Mesendoderm (in vitro differentiated cells): ENCODE measurements at places on chromosomes 4 and X.

DNA sequence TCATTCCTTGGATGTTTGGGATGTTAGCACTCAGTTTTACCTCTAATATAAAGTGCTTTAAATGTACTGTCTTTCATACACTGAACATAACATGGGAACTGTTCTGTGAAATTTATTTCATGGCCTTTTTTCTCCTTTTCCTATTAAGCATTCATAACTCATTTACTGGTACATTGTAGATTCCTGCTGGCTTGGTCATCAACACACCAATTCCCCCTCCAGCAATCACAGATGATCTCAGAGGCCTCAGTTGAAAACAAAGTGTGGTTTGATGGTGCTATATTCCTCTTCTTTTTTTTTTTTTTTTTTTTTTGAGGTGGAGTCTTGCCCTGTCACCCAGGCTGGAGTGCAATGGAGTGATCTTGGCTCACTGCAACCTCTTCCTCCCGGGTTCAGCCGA, 61.9 kb upstream of the FAM47B start:
- no peaks in the 10 kb centered on the region for H3K36me3 ChIP-seq
- no peak for DNase-seq
- no peak overlapping the region for H3K4me3 ChIP-seq
- H3K27me3 ChIP-seq, result no peaks in the 10 kb centered on the region

- H3K27ac ChIP-seq, result peak within 1 kb of the TSS; percentile 72
- peak within 1 kb of the TSS; percentile 79 for H3K4me3 ChIP-seq
- H3K27me3 ChIP-seq, result no peaks in the 10 kb centered on the region
- no peaks in the 10 kb centered on the region for H3K4me1 ChIP-seq
- H3K36me3 ChIP-seq, result no peaks in the 10 kb centered on the region
These were observed at the start of gene ARMCX6 for GRCh38 chrX:101617211-101618191. ARMCX6 (minus strand) TSS chrX:101618000; CDS start chrX:101616620, 1,380 bp downstream.

- no peak for DNase-seq
- no peak overlapping the region for H3K27ac ChIP-seq
- H3K36me3 ChIP-seq, result no peaks in the 10 kb centered on the region
- no peak overlapping the region for H3K4me3 ChIP-seq
- H3K27me3 ChIP-seq, result no peaks in the 10 kb centered on the region
These were observed 29.1 kb downstream of the ARHGEF9 start for GRCh38 chrX:63755892-63756291.

DNA sequence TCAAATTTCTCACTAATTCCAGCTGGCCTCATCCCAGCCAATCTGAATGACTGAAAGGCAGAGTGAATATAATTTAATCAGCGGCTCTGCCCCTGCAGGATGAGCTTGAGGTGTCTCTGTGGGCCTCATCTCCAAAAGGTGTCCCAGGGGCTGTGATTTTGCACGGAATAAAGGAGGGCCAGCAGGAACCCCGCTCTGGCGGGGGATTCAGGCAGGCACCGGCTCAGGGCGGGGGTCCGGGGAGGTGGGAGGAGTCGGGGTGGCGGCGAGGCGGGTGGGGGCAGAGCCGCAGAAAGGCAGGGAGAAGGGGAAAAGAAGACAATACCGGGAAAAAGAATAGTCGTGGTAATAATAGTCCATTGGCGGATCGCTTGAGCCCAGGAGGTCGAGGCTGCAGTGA, 16.0 kb upstream of the ERCC6L start:
- H3K27me3 ChIP-seq, result no peaks in the 10 kb centered on the region
- no peak for DNase-seq
- no peaks in the 10 kb centered on the region for H3K4me1 ChIP-seq
- no peak overlapping the region for H3K4me3 ChIP-seq
- no peaks in the 10 kb centered on the region for H3K36me3 ChIP-seq
- H3K27ac ChIP-seq, result no peak overlapping the region

- no peaks in the 10 kb centered on the region for H3K27me3 ChIP-seq
- H3K36me3 ChIP-seq, result no peaks in the 10 kb centered on the region
- peak; percentile 33 for DNase-seq
- no peaks in the 10 kb centered on the region for H3K4me1 ChIP-seq
These were observed 23.0 kb upstream of the PDZD4 start for GRCh38 chrX:153853180-153853901.

DNA sequence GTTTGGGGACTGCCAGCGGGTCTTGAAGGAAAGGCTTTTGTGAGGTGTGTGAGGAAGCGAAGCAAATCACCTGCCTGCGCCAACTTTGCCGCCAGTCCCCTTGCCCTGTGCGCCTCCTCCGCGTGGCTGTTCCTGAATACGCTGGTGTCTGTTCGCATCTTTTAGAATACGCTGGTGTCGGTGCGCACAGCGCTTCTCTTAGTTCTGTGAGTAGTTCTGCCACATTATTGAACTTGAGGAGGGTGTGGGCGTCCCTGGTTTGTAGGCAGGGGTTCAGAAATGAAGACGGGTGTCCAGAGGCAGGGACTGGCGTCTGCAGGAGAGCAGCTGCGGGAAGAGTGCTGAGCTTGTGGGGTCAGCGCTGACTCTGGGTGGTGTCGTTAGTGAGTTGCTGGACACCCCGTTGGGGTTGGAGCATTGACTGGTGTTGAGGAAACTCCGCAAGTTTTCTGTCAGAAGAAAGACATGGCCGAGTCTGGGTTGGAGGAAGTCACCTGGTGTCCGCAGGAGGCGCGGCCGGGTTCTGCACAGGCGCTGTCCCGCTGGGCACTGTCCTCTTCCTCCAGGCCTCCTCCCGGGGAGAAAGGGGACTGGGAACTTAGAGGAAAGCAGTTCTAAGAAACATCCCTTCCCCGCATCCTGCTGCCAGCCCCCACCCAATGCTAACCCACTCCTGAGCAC, 930 bp downstream of the ZNF718 start:
- no peaks in the 10 kb centered on the region for H3K36me3 ChIP-seq
- H3K27ac ChIP-seq, result peak overlapping the region; percentile 74
- no peaks in the 10 kb centered on the region for H3K4me1 ChIP-seq
- H3K4me3 ChIP-seq, result peak overlapping the region; percentile 72
- peak; percentile 84 for DNase-seq

GRCh38 chr4:118732591-118733330, 47.6 kb downstream of the METTL14 start:
- no peaks in the 10 kb centered on the region for H3K4me1 ChIP-seq

DNA sequence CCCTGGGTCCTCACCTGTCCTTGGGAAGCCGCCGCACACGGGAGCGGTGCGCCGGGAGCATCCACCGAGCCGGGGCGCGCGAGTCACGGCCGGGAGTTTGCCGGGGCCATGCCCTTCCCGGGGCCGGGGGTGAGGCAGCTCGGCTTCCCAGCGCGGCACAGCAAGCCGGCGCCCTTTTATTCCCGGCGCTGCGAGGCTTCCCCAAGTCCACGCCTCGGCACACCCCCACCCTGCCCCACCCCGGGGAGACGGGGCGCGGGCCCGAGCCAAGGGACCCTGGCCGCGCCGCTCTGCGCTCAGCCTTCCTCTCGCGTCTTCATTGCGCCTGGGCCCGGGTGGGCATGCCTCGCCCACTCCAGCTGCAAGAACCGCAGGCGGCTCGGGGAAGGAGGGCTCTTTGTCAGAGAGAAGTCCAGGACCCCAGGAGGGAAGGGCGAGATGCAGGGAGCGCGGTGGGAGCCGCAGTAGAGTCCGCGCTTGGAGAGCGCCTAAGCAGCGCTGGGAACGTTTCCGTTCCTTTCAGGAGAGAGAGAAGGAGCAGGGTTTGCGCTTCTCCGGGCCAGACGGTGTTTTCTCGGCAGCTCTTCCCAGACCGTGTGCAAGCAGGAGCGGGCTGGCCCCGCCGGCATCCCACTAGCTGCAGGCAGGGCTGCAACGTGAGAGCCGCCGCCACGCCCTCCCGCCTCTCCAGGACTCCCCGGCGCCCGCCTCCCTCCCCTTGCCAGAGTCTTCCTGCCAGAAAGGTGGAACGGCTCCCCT, at the start of gene MXRA5:
Gene MXRA5, minus strand, starts transcription at position 152 of the 759 bp plus-strand sequence. CDS start 2,819 bp downstream, outside the sequence.
- H3K27ac ChIP-seq, result no peak within 1 kb of the TSS
- H3K4me1 ChIP-seq, result no peaks in the 10 kb centered on the region
- H3K36me3 ChIP-seq, result no peaks in the 10 kb centered on the region
- peak within 1 kb of the TSS; percentile 33 for H3K4me3 ChIP-seq
- no peaks in the 10 kb centered on the region for H3K27me3 ChIP-seq

- H3K27me3 ChIP-seq, result no peaks in the 10 kb centered on the region
- no peak overlapping the region for H3K4me3 ChIP-seq
- H3K4me1 ChIP-seq, result no peaks in the 10 kb centered on the region
- H3K27ac ChIP-seq, result no peak overlapping the region
These were observed 123.7 kb downstream of the CBR4 start for GRCh38 chr4:168886351-168886750.

- no peaks in the 10 kb centered on the region for H3K27me3 ChIP-seq
- H3K4me3 ChIP-seq, result no peak overlapping the region
- no peak overlapping the region for H3K27ac ChIP-seq
- DNase-seq, result no peak
These were observed 181.3 kb upstream of the KLF3 start for GRCh38 chr4:38482696-38483095.

DNA sequence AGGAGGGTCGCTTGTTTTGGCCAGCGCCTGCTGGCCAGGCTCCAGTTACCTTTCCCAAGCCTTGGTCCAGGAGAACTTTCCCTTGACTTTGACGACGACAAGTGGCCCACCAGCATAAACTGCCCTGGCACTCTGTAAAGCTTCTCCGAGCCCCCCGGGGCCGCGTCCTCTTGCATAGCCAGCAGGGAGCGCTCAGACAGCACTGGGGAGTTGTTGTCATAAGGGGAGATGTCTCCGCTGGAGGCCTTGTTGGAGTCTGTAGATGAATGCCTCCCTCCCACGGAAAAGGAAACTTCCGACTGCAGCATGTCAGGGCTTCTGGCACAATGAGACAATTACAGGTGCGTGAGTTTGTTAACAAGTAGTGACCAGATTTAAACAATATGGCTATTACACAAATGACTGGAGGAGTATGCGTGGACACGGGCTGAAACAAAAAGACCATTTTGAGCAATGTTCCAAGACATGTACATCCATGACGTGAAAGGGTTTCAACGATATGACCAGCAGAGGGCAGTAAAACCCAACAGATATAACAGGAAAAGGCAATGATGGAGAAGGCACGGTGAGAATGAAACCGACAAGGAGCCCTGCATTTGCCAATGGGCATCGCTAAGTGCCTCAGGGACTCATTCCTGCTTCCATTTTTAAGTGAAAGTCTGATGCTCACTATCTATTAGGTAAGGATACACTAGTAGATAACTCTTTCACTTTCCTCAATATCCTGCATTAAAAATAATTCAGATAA, 33.0 kb downstream of the HCCS start:
- no peak overlapping the region for H3K27ac ChIP-seq
- H3K36me3 ChIP-seq, result no peaks in the 10 kb centered on the region
- H3K4me1 ChIP-seq, result no peaks in the 10 kb centered on the region
- no peak overlapping the region for H3K4me3 ChIP-seq
- peak; percentile 65 for DNase-seq

DNA sequence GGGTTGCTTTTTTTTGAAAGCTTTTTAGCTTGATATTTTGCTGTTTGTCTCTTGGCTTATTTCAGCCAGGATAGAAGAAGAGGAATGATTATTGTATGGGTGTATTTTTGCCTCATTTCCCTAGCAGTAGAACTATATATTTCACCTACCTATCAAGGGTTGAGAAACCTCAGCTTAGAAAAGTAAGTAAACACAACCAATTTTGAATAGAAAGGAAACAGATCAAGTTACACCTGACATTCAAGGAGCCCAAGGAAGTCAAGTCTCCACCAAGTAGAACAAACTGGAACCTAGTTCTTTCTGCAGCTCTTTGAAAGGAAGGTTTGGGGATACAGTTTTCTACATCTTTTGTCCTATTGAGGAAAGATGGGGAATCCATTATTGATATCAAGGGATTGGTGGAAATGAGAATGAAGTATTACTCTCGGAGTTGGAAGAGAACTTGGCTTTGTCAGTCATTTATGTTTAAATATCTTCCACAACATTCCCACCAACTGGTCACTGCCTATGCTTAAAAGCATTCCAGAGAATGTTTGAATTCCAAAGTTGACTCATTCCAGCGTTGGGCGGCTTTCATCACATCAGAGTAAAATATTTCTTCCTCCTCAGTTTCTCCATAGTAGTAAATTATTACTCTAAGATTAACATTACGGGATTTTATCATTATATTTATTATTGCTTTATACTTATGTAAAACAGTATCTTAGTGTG, 207.8 kb upstream of the CNKSR2 start:
- no peaks in the 10 kb centered on the region for H3K4me1 ChIP-seq
- peak; percentile 71 for DNase-seq
- no peak overlapping the region for H3K4me3 ChIP-seq
- no peak overlapping the region for H3K27ac ChIP-seq
- no peaks in the 10 kb centered on the region for H3K36me3 ChIP-seq
- H3K27me3 ChIP-seq, result no peaks in the 10 kb centered on the region

DNA sequence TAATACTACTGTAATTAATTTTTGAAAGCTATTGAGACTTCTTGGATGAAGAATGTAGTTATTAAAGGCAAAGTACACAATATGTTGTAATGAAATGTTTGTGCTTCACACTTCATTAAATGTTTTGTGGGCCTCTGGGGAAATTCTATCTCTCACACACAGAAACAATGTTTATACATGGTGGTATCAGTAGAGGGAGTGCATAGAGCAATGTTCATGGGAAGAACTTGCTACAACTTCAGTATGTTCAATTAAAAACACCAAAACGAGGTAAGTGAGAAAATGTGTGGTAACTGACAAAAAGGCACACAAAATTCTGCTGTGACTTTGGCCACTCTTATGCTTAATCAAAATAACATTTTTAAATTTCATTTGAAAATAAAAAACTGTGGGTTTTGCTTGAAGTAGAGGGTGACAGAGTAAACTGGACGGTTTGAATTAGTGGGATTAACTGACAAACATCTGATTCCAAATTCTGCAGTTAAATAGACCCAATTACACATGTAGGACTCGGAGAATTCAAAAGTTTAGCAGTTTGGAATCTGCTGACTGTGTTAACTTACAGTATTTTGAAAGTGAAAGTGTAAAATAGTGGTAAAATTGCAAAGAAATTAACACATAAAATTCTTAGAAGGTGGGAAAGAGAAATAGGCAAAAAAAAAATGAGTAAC, 111.4 kb upstream of the TTC29 start:
- no peak overlapping the region for H3K4me3 ChIP-seq
- H3K4me1 ChIP-seq, result no peaks in the 10 kb centered on the region
- H3K27ac ChIP-seq, result no peak overlapping the region
- DNase-seq, result no peak
- H3K27me3 ChIP-seq, result no peaks in the 10 kb centered on the region

- H3K4me3 ChIP-seq, result no peak overlapping the region
- no peaks in the 10 kb centered on the region for H3K36me3 ChIP-seq
- no peak overlapping the region for H3K27ac ChIP-seq
These were observed 100.8 kb upstream of the CXorf66 start for GRCh38 chrX:140065961-140066662.

DNA sequence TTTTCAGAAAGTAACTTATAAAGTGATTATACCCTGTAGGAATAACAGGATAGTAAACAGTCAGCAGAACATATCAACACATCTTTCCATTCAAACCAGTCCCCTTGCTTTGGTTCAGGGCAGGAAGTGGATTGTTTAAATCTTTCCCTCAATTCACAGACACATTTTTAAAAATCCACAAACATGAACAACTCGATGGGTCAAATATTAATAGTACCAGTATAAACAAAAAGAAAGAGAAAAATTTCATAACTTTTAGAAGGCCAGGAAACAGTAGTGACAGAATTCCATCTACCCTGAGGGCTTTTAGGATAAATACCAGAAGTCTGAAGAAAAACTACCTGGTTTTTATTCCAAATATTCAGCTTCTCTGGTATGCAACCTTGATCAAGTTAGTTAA, 1072.8 kb upstream of the PABPC4L start:
- no peaks in the 10 kb centered on the region for H3K36me3 ChIP-seq
- H3K27ac ChIP-seq, result no peak overlapping the region
- DNase-seq, result peak; percentile 2
- H3K4me3 ChIP-seq, result no peak overlapping the region
